ENCODE measurements at places on chromosomes 7 and 10. TPM values are rescaled to one million over a fixed set of nuclear protein-coding genes. Genes with fewer than 3 reads are reported as not detected.

- DNase-seq, result peak; percentile 44
Measured at GRCh38 chr7:45922810-45923209, 1.7 kb upstream of the IGFBP3 start.

- no peak for DNase-seq
Measured at GRCh38 chr10:52391927-52392602, 78.0 kb downstream of the DKK1 start.

GRCh38 chr10:89062861-89063260 lies 72.3 kb downstream of the FAS start:
- DNase-seq, result no peak

DNA sequence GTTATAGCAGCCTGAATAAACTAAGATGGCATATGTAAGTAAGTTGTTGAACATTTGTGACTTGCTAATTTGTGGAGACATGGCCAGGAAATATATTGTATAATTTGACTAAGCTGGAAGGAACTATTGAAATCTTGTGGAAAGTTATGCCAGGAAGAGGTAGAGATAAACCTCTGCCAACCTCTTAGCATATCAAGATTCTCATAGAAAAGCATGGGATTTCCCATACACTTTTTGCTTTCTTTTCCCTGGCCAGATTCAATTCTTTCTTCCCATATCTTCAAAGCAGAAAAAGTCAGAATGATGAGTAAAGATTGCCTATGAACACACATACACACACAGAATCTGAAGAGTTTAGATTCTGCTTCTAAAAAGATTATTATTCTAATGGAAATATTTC lies 216.2 kb downstream of the SEMA3D start:
- DNase-seq, result no peak

GRCh38 chr7:81155654-81156373 lies 237.0 kb upstream of the SEMA3C start:
- no peak for DNase-seq

DNA sequence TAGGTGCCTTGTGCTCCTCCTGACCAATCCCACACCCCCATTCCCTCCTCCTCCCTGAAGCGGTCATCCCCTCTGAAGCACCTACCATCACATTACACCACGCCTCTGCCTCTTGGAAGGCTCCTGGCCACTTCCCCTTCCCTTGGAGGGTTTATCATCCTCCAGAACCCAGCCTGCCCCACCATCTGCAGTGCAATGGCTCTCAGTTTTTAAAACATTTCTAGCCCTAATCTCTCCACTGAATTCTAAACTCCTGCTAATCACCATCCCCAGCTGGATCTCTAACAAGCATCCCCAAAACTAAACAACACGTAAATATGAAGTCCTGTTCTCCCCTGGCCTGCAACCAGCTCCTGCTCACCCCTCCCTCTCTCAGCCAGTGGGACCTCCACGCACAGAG lies 70.6 kb downstream of the PIP4K2A start:
- no peak for DNase-seq

- no peak for DNase-seq
Measured at GRCh38 chr7:75924256-75924655, 9.3 kb downstream of the POR start.

GRCh38 chr10:38605153-38605661 lies 511.1 kb downstream of the ZNF37A start:
- DNase-seq, result no peak

Gene CYP3A7
- not detected for total RNA-seq

Measured in activated CD4-positive, alpha-beta T cell treated with anti-CD3 and anti-CD28 coated beads, Interleukin-2, amount 10 ng/mL, durations not matched to agents 7 days and 5 days (primary cell).